Cardiac fibroblast (primary cell): ENCODE measurements at places on chromosomes 1 and 21.

DNA sequence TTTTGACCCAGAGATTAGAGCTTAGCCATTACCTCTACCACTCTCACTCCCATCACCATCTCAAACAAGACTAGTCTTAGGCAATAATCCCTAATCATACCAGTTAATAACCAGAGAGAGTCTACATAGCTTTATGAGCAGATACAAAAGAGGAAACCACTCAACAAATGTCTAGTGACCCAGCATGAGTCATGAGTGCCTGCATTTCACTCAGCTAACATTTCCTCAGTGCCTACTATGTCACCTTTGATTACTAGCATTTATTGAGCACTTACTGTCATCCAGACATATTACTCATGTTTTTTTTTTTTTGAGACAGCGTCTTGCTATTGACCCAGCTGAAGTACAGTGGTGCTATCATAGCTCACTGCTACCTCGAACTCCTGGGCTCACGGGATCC is 35.9 kb upstream of the GALNT2 start:
- no peak for DNase-seq

- no peak for DNase-seq
Observed at GRCh38 chr1:157307491-157307890, 169.3 kb upstream of the ETV3 start.

GRCh38 chr1:14875524-14876509 is 277.3 kb downstream of the KAZN start:
- DNase-seq, result no peak

GRCh38 chr1:59125676-59126320 is 171.1 kb upstream of the FGGY start:
- DNase-seq, result no peak

DNA sequence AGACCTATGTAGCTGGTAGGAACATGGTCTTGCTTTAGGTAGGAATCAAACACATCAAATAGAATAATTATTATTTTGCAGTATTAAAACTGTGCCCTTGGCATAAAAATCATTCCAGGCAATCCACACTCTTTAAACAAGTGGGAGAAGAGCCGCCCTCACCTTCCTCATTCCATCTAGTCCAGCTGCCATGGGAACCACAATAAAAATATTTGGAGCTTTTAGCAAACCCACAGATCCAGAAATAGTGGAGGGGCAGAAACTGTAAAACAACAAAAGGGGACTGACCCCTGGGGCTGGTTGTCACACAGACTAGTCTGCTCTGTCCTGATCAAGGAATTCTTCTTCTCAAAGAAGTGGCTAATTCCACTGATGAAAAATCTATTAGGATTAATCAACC is 61.6 kb downstream of the PTPRC start:
- no peak for DNase-seq

GRCh38 chr21:29904359-29905282 is 35.2 kb downstream of the GRIK1 start:
- peak; percentile 79 for DNase-seq

DNA sequence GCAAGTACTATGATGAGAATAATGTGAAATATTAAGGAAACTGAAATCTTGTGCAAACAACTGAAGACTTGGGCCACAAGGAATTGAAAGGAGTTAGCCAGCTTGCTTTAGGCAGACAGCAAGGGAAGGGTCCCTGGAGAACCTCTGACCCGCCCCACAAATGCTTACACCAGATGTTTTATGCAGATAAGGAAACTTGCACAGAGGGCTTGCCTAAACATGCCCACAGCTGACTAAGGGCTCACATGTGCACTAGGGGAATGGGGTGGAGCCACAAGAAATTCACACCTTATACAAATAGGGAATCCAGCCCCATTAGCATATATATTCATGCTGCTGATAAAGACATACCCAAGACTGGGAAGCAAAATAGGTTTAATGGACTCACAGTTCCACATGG is 86.1 kb upstream of the CYYR1 start:
- no peak for DNase-seq

- DNase-seq, result no peak
Observed at GRCh38 chr1:89087241-89087640, 22.2 kb upstream of the GBP1 start.

- no peak for DNase-seq
Observed at GRCh38 chr1:182101415-182102042, 40.0 kb upstream of the ZNF648 start.

GRCh38 chr1:114468710-114469468 is 42.1 kb downstream of the TRIM33 start:
- DNase-seq, result peak; percentile 45

- DNase-seq, result no peak
Observed at GRCh38 chr1:53025769-53026112, 36.3 kb upstream of the PODN start.

GRCh38 chr1:110235834-110236682 is 25.9 kb downstream of the KCNC4 start:
- DNase-seq, result peak; percentile 85

DNA sequence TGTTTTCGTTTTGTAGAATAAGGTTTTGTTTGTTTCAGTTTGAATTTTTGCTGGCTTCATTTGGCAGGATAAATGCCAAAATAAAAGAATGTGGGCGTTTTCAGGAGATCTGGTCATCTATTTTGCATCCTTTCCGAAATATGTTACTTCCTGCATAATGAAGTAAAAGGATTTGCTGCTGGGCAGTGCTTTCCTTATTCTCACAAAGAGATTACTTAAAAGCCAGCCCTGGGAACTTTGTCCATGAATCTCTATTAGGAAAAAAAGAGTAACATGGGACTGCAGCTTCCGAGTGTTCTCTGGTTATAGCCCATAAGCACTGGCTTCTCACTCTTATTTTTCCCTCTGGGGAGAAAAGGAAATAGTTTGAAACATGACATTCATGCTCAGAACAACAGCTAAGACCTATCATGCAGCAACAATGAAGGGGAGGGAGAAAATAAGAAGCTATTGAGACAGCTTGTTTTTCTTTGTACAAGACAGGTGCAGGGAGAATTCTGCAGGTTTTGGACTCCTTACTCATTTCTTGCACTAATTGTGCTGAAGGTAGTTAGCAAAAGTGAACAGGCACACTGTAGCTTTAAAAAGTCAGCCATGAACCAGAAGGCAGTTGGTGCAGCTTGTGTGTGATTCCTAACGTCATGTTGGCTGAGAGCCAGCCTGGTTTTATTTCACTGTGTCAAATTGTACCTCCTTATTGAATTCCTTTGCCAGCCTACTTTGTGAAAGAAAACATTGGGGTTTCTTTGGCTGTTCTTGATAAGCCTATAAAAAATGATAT is at the start of gene SAMD13:
Gene SAMD13, plus strand, starts transcription at position 705 of the 781 bp plus-strand sequence. CDS start 1,527 bp downstream, outside the sequence.
- peak; percentile 82 for DNase-seq
